ENCODE measurements at places on chromosomes 6 and 20.

DNA sequence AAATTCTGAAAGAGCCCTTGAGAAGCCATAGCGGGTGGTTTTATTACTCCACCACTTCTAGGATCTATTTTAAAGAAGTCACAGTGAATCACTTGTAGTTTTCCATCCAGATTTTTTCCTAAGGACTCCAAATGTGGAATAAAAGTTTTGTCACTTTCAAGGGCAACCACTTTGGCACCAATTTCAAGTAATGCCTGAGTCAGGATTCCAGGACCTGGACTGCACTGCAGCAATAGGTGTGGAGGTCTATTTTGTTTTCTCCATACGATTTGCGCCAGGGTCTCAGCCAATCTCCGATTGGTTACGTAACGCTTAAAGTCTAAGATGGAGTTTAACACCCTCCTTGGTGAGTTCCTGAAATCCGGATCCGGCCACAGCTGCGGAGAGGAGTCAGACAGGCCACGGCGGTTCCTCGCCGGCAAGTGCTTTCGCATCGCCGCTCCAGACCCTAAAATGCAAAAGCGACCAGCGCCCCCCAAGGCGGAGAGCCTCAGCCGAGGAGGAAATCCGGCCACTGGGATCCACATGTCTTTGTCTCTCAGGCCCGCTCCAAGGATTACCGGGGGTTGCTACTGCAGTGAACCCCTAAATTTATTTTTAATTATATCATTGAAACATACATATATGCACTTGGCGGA lies 18.6 kb upstream of the PPP1R3G start:
- no peak for DNase-seq

DNA sequence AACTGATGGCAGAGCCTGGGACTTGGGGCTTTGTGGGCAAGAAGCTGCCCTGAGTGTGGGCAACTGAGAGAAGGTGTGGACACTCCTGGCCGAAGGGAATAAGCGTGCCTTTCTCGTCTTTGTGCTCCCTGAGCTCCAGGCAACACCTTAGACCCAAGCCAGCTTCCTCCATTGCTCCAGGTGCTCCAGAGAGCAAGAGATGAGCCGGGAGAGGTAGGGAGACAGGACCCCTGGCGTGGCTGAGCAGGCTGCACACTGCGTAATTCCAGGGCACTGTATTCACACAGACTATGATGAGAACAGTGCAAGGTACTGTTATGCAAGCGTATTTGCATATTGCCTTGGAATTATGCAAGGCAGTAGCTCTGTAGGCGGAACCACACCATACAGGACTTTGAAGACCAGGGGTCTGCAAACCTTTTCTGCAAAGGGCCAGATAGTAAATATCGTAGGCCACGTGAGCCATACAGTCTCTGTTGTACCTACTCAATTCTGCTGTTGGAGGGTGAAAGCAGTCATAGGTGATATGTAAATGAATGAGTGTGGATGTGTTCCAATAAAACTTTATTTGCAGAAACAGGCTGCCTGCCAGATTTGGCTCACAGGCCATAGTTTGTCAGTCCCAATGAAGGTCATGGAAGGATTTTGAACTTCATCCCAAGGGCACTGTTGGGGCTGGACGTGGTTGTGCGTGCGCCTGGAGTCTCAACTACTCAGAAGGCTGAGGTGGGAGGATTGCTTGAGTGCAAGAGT lies 42.1 kb upstream of the FAM83D start:
- no peak for DNase-seq

GRCh38 chr6:131923356-131923755 lies 27.8 kb downstream of the CCN2 start:
- no peak for DNase-seq

GRCh38 chr6:26249707-26249956 lies 115.4 kb upstream of the BTN3A2 start:
- DNase-seq = no peak

DNA sequence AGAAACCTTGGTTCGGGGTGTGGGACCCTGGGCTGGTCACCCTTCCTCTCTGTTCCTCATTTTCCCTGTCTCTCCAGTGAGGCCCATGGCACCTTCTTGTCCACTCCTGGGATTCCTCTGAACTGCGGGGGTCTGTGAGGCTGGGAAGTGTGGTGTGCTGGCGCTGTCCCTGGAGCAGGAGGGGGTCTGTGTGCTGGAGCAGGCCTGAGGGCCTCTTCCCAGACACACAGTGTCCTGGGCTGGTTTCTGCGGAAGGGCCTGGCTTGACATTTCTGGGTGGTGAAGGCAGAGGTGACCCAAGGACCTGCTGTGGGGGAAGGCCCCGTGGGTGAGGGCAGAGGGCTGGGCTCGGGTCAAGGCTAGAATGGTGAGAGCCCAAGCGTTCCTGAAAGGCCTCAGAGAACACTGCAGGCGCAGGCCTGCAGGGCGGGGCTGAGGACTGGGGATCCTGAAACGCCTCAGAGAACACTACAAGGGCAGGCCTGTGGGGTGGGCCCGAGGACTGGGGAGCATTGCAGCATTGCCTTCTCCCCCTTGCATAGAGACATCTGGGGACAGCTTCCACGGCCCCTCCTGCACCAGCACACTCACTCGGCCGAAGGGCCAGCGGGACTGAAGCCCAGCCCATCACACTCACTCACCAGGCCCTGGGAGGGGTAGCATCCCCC lies 10.6 kb upstream of the BAK1 start:
- DNase-seq = no peak

DNA sequence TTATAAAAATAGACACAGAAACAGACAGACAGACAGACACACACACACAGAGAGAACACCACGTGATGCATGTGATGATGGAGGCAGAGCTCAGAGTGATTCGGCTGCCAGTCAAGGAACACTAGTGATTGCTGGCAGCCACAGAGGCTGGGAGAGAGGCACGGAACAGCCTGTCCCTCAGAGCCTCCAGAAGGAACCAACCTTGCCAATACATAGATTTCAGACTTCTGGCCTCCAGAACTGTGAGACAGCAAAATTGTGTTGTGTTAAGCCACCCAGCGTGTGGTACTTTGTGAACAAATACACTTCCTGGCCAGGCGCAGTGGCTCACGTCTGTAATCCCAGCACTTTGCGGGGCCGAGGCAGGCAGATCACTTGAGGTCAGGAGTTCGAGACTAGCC lies 9.5 kb upstream of the PARD6B start:
- DNase-seq = no peak
